ENCODE measurements at places on chromosomes 7 and 10. TPM values are rescaled to one million over a fixed set of nuclear protein-coding genes. Genes with fewer than 3 reads are reported as not detected.

DNA sequence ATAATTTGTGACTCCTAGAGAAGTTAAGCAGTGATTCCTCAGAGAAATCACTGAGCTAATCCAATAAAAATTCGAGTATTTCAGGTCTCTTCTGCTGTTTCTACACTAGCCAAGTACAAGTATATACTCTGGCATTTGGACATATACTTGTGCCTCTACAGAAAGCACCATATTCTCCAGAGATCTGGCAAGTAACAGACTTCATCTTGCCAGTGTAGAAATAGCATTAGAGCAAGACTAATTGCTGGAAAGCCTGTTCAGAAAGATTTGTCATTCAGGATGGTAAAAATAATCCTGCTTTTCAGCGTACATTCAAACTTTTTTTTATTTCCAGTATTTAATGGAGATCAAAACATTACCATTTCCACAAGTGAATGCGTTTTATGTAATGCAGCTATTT lies 410.8 kb upstream of the ETV1 start:
- no peak for DNase-seq

- DNase-seq, result no peak
Observed at GRCh38 chr10:17965649-17966235, 14.0 kb downstream of the SLC39A12 start.

DNA sequence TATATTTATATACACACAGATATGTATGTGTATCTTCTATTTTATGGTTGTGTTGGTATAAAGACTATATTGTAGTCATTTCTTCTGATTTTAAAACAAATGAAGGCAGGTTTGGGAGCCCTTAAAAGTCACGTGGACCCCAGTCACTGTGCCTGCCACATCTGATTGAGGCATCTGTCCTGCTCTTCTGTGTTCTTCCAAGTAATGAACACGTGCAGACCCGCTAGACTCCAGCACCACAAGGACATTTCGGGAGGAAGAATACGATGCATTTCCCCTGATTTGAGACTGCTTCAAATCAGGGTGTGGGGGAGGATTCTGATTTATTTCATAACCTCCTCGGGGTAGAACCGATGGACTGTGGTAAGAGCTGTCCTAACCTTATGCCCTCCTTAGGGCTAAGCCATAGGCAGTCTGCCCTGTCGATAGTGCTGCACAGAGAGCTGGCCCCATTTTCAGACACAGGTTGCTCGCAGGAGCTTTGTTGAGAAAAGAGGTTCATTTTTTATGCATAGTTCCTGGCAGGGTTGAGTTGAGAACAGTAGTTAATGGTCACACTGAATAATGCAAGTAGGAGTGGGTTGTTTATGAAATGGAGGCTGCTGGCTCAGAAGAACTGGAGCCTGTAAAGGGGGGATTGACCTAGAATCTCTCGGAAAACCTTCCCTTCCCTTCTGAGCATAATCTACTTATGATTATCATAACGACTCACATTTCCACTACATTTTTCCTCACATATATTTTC lies 55.0 kb upstream of the C10orf120 start:
- no peak for DNase-seq

- peak; percentile 42 for DNase-seq
Observed at GRCh38 chr10:62015994-62016393, 114.5 kb downstream of the ARID5B start.

- no peak for DNase-seq
Observed at GRCh38 chr7:74228951-74229900, 19.4 kb downstream of the LAT2 start.

DNA sequence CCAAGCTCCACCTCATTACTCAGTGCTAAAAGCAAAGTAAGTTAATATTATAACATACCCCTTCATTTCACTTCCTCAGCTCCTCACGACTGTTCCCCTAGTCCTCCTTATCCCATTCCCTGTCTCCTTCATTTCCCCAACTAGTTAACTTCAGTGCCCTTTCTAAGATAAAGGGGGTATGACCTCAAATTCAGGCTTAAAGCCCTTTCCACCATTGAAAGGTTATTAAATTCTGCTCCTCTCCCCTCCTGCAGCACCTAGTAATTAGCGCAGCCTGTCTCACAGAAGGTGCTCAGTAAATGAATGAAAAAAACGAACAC lies 1.0 kb downstream of the CRPPA start:
- no peak for DNase-seq

- DNase-seq, result no peak
Observed at GRCh38 chr7:13179775-13180523, 492.5 kb downstream of the ARL4A start.

DNA sequence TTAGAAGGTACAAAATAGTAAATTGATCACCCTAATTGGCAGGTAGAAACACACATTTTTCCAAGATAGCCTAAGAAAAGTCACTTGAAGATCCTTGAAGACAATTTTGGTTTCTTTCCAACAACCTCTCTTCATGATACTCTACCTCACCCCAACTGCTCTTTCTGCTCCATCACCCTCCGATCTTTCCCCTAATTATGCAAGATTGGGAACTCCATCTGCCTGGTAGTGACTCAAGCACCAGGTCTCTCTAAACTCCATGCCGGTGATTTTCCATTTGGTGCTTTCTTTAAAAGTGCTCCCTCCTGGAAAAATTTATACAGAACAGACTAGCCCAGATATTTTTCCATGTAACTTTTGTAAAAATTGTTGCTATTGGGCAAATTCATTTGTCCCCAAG lies 1.1 kb upstream of the AKR1B1 start:
- DNase-seq, result no peak

GRCh38 chr10:100341953-100342626 lies 4.9 kb upstream of the SCD start:
- no peak for DNase-seq

- DNase-seq, result no peak
Observed at GRCh38 chr10:86232644-86233043, 134.0 kb downstream of the GRID1 start.

DNA sequence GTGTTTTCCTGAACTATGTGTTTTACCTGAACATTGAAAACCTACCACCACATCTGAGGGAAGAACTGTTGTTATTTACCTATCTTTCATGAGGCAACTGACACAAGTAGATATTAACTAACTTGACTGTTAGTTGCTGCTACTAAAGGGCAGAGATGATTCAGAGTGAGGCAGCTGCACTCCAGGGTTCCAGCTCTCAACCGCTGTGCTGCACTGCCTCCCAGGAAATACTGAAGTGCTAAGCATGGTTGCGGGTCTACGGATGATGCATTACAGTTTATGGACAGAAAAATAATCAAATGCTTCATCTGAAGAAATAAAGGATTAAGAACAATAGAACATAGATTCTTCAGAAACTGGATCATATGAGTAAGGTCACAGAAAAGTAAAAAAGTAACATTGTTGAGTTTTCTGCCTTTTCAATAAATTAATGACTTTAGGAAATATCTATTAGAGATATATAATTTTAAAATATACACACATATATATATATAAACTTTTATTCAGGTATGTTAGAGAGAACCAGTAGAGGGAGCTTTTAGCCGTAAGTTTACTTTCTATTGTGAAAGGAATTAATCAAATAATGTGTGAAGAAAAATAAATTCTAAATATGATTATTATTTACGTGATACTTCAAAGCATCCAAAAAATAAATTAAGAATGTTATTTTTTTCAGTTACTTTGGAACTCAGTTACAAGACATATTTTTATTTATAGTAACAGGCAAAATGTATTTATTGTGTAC lies 620.0 kb downstream of the CNTNAP2 start:
- DNase-seq, result no peak

- no peak for DNase-seq
Observed at GRCh38 chr7:31648288-31648687, 38.7 kb upstream of the PPP1R17 start.

GRCh38 chr10:29925771-29926692 lies 133.4 kb downstream of the JCAD start:
- DNase-seq, result no peak

GRCh38 chr7:27575613-27576012 lies 87.1 kb downstream of the HIBADH start:
- peak; percentile 41 for DNase-seq

TYW1B gene
- 4.5 TPM for total RNA-seq

FAM25C gene
- total RNA-seq, result not detected

TLX1 gene
- total RNA-seq, result not detected

ANKRD30A gene
- total RNA-seq, result 0.30 TPM

INMT gene
- 5.9 TPM for total RNA-seq

FUOM gene
- total RNA-seq, result 11.2 TPM

Measured in skin of body (tissue), 3 donors.